ENCODE measurements at places on chromosomes 12 and 14.

DNA sequence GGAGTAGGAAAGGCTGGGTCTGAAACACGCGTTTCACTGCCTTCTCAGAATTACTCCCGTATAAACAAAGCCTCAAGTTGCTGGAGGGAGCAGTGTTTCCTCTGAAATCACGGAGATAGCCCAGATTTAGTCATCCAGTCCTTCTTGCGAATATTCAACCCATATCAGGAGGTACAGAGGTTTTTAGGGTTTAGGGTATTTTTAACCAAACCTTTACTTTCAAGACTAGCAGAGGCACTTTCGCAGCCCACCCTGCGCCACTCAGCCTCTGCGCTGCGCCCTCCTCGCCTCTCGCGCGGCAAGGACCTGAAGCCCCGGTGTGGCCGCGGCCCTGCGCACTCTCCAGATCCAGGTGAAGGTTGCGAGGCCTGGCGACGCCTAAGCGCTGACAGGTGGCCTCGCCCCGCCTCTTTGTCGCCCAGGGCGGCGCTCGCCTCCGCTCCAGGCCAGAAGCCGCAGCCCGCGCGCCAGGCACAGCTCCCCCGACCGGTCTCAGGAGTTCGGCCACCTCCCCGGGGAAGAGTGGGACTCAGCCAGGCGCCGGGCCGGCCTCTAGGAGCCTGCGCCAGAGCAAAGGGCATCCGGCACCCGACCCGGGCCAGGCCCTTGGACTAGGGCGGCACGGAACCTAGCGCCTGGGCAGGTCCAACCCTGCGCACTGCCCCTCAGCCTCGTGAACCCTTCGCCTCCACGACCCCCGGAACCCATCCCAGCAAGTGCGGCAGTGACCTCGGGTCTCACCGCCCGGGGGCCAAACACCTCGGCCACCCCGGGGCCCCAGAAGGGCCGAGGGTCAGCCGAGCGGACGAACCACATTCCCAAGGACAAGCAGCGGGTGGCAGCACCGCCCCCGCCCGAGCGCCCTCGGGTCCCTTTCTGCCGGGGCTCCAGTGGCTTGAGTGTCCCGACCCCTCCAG lies 1.8 kb upstream of the SAMD4A start:
- no peak for DNase-seq

GRCh38 chr12:95600567-95600966 lies 49.3 kb upstream of the USP44 start:
- DNase-seq: no peak

GRCh38 chr12:57248934-57249742 lies 1.8 kb downstream of the STAC3 start:
- DNase-seq: no peak

- no peak for DNase-seq
Observed at GRCh38 chr12:25940886-25941285, 17.6 kb upstream of the RASSF8 start.

- no peak for DNase-seq
Observed at GRCh38 chr12:89346741-89347324, 5.5 kb downstream of the DUSP6 start.

DNA sequence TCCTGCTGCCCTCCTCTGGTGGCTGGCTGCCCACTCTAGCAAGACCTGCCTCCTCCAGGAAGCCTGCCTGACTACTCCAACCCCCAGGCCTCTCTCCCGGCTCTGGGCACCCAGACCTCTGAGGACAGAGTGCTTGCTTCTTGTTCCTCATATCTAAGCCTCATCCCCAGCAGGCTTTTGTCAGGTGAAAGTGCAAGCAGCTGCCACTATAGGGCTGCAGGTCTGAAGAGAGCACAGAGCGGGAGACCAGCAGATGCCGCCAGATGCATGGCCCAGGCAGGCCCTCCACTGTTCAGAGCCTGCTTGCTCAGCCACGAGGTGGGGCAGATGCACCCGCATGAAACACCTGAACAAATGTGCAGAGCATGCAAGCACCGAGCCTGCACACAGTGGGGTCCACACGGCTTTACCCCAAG lies 73.0 kb downstream of the SERPINA3 start:
- DNase-seq: no peak

- no peak for DNase-seq
Observed at GRCh38 chr14:47763188-47763854, 87.9 kb upstream of the MDGA2 start.

- DNase-seq: no peak
Observed at GRCh38 chr12:75683220-75683619, 171.8 kb upstream of the KRR1 start.

- DNase-seq: no peak
Observed at GRCh38 chr14:85010186-85010585, 519.8 kb upstream of the FLRT2 start.

DNA sequence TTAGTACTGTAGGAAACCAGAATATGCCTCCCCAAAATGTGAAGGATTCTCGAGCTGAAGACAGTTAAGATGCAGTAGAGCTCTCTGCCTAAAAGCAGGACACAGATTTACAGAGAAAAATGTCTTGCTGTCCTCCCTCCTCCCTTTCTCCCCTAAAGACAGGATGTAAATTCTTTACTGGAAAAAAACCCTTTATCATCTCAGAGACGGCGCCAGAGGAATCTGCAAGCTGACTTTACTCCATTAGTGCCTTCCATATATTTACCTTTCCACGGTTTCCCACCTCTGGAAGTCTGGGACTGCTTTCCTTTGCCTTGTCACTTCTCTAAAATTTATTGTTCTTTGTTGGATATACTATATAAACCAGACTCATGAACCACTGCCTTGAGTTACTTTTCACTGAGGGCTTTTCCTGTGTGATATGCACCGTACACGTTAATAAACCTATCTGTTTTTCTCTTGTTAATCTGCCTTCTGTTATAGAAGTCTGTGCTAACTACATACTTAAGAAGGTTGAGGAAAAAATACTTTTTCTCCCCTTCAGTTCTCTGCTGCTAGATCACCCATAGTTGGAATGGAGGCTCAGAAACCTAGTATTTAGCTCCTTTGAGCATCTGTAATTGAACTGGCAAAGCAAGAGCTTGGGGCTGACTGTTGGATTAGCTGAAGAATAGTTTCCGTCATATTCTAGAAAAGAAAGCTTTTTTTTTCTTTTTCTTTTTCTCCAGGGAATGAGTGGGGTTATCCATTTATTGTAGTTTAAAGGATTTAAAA lies 99.9 kb downstream of the RAD51B start:
- no peak for DNase-seq

GRCh38 chr12:93745286-93745685 lies 68.1 kb downstream of the CRADD start:
- no peak for DNase-seq

- no peak for DNase-seq
Observed at GRCh38 chr14:81625343-81625742, 91.7 kb upstream of the SEL1L start.

GRCh38 chr12:23950775-23951451 lies 1.4 kb upstream of the SOX5 start:
- DNase-seq: no peak

- DNase-seq: no peak
Observed at GRCh38 chr12:123942238-123942653, 30.4 kb downstream of the CCDC92 start.

DNA sequence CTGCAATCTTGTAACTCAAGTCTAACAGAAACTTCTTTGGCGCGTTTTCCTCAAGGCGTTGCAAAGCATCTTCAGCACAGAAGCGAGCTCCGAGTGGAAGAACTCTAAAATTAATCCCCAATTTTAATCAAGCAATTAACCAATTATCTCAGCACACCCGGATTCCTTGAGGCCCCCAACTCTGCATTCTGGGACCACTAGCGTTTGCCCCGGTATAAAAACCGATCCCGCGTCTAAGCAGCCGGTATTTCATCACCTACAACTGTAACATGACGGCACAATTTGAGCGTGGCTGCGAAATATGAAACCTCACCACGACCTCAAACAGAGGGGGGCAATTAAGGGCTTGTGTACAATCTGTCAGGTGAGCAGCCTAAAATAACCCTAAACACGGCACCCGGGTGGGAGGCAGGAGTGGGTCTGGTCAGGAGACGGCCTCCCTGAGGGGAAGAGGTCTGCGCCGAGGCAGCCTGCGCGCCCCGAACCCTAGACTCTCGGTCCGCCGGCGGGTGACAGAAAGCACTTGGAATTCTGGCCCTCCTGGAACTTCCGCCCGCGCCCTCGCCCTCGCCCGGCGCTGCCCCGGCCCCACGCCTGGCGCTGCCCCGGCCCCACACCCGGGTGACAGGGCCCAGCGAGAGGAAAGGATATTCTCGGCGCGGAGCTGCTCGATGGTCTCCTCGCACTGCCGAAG lies 594 bp downstream of the ZCCHC8 start:
- DNase-seq: no peak

DNA sequence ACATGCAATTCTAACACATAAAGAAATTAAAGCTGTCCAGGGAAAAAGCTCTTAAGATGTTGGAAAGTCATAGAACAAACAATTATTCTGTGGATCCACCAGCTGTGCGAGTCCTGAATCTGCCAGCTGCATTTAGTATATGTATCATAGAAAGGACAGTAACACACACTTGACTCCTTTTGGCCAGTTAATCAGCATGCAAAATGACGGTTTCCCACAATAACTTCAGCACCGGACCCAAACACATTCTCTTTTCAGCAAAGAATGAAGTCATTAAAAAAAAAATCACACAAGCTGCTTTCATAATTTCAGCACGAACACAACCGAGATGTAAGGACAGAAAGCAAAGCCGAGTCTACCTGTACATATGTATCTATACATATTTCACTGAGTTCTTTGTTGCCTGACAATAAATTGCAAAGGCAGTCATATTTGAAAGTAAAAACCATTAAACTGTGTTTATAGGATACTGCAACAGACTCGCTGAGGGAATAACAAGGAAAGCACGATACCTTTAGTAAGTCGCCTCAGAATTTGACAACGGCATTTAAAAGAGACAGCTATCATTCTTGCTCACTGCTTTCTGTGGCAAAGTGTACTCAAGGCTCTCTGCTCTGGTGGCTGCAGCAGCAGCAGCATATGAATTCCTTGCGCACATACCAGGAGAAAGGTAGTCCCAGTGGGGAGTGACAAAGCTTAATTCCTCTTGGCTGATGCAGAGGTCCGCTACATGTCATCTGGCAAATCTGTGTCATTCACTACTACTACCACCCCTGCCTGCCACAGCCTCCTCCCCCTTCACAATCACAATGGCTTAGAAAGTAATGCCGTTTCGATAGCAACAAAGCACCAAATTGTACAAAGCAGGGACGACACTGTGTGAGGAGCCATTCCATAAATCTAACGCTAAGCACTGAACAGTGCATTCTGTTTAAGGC lies at the start of gene GRIP1:
GRIP1 (minus strand) TSS at position 739 of the 938 bp plus-strand sequence; CDS start at position 567, 172 bp downstream.
- no peak for DNase-seq

DNA sequence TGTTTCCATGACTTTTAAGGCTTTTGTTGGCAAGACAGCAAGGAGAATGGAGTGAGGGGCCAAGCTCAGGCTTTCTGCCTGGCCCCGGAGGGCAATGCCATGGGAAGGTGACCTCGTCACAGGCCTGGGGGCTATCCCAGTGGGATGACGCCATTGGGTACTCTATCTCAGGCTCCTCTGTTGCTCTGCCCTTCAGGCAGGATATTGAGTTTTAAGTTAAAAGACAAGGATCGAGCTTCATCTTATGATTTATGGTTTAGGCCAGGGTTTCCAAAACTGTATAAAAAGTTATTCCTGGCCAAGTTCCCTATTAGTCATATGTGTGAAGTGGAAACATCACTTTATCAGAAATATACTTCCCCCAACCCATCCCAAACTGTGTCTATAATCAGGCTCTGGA lies 127.7 kb downstream of the ZFP36L1 start:
- DNase-seq: no peak

DNA sequence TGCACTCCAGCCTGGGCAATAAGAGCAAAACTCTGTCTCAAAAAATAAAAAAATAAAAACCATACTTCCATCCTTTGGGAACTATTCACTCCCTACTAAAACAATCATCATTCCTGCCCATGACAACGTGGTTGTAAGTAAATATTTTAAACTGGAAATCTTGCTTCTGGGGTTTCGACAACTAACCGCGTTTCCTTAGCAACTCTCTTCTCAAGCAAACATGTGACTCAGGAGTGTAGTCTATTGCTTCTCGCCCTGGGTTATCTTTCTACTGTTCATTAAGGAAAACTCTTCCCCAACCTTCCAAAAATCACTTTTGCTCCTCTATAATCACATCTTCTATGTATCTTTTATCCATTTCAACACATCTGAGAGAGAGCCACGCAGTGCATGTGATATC lies 21.8 kb downstream of the APPL2 start:
- no peak for DNase-seq

GRCh38 chr14:92673601-92674150 lies 74.8 kb downstream of the LGMN start:
- no peak for DNase-seq

GRCh38 chr12:32312049-32312670 lies 87.2 kb upstream of the FGD4 start:
- DNase-seq: no peak

- no peak for DNase-seq
Observed at GRCh38 chr12:100356644-100357223, at the start of gene SLC17A8. TSS of gene SLC17A8 (plus strand) at chr12:100357074. CDS start at chr12:100357392, 318 bp downstream.

GRCh38 chr12:75746621-75747020 lies 235.2 kb upstream of the KRR1 start:
- DNase-seq: no peak
